ENCODE measurements at places on chromosomes 1 and 21.

DNA sequence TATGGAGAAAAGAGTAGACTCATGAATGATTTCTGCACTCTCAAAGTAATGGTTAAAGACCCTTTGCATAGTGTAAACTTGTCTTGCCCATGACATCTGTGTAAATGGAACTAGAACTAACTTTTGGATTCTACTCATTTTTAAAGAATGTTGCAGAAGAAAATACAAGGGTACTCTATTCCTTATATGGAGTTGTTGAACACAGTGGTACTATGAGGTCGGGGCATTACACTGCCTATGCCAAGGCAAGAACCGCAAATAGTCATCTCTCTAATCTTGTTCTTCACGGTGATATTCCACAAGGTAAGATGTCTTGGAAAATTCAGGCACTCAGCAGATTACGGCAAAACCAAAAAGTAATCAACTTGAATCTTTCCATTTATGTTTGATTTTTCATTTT lies 19.8 kb downstream of the CCT8 start:
- DNase-seq = no peak

DNA sequence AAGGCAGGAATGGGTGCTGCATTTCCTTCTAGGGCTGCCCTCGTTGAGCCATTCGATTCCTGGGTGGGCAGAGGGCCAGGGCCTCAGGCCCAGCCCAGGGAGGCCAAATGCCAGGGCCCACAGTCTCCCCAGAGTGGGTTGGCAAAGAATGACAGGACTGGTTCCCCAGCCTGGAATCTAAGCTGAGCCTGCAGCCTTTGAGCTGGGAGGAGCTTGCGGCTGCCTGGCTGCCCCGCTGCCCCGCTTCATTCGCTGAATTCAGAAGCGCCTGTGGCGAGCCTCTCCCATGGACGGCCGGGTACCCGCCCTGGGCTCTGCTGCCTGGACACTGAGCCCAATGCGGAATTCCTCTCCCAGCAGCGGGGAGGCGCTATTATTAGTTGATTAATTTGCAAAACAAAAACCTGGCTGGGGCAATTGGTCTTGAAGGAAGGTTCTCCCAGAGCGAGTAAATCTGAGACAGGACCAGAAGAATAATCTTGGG lies 32.3 kb upstream of the TARDBP start:
- no peak for DNase-seq

DNA sequence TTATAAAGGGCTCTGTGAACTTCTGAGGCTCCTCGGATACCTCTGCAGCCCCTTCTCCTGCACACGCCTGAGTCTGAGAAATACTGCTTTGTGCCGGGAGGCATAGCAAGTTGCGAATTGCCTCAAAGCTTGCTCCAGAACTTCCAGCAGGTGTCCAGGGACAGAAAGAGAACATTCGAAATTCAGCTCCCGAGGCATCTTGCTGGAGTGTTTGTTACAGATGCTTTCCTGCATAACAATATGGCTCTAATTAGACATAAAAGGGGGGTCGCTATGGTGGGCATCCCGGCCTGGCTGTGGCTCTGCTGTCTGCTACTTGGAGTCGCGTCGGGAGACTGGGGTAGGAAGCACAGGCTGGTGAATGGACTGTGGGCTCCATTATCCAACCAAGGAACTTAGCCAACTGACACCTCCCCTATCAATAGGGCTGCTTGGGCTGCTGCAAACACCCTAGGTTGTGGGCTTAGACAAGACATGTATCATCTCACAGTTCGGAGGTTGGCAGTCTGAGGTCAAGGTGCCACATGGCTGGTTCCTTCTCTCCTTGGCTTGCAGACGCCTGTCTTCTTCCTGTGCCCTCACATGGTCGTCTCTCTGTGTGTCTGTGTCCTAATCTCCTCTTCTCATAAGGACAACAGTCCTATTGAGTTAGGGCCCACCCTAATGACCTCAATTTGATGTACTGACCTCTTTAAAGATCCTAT lies 607.0 kb downstream of the NPHP4 start:
- DNase-seq = no peak

GRCh38 chr1:81577004-81577697 lies 223.6 kb upstream of the ADGRL2 start:
- no peak for DNase-seq

DNA sequence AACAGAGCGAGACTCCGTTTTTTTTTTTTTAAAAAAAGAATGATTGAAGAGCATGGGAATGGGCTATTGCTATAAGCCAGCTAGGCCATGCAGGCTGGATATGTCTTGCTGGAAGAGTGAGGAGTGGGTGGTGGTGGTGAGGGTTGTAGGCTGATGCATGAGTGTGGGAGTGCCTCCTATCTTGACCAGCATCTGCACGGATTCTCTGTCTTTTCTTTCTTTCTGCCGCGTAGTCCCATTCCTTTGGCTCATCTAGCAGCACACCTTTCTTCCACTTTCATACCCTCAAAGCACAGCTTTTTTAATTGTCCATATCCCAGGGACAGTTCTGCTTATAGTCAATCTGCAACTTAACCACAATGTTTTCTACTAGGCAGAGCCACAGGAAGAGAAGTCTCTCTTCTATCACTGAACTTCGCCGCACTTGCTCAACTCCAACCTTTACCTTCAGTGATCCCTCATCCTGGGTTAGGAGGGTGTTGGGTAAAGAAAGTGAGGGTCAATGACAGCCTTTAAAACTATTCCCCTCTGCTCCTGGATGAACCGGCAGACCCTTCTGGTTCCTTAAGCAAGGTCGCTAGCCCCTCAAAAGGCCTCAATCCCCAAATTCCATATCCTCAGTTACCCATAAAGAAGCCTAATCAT lies 15.2 kb downstream of the ADCY10 start:
- DNase-seq = no peak

DNA sequence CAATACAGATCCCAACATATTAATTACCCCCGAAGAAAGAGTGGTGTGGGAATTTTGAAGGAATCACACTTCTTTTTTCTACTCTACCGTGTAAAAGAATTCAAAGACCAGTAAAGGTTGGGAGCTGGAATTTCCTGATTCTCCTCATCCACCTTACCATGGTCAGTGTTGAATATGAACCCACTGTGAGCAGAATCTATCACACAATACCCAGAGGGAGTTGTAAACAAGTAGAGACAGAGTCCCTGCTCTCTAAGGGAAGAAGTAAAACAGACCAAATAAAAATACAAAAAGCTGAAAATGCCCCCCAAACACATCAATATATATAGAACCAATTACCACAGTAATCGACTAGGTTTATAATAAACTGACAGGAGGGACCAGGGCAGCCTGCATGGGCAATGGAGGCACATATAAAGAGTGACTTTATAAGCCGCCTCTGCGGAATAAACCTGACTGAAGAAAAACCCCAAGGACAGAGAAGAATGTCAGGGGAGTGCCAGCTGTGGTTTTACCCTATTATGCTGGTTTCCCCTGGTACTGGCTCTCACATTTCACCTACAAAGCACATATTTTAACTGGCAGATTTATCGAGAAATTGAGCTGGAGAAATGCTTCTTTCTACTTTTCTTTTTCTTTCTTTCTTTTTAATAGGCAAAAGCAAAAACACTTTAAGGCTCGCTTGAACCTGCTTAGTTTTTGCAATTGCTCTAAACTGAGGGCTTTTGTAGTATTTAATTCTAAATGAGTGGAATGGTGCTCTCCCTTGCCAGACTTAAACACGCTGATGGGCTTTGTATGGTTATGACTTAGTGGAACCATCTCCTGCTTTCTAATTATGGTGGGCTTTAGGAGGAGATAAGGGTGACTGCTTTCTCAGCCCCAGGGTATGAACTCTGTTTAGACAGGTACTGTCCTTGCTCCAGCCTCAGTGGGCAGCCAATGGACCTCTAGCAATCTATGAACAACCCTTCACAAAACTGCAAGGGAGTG lies 244.8 kb downstream of the ASTN1 start:
- DNase-seq = no peak

GRCh38 chr21:35427320-35428000 lies 378.4 kb upstream of the RUNX1 start:
- no peak for DNase-seq

DNA sequence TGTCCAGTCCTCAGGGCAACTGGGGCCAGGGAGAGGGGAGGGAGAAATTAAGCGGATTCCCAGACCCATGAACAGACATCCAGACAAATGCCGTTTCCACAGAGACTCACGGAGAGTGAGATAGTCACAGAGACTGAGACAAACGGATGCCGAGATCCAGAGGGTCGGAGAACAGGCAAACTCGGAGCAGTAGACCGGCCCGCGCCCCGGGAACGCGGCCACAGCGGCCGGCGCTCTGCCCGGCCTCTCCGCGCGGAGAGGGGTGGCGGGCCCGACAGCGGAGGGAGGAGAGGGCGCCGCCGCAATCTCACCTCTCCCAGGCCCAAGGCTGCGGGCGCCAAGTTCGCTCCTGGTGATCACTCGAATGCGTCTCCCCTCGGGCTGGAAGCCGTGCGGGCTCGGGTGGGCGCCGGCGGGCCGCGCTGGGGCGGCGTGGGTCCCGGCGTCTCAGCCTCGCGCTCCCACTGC lies 831 bp upstream of the FOXD2 start:
- DNase-seq = no peak

DNA sequence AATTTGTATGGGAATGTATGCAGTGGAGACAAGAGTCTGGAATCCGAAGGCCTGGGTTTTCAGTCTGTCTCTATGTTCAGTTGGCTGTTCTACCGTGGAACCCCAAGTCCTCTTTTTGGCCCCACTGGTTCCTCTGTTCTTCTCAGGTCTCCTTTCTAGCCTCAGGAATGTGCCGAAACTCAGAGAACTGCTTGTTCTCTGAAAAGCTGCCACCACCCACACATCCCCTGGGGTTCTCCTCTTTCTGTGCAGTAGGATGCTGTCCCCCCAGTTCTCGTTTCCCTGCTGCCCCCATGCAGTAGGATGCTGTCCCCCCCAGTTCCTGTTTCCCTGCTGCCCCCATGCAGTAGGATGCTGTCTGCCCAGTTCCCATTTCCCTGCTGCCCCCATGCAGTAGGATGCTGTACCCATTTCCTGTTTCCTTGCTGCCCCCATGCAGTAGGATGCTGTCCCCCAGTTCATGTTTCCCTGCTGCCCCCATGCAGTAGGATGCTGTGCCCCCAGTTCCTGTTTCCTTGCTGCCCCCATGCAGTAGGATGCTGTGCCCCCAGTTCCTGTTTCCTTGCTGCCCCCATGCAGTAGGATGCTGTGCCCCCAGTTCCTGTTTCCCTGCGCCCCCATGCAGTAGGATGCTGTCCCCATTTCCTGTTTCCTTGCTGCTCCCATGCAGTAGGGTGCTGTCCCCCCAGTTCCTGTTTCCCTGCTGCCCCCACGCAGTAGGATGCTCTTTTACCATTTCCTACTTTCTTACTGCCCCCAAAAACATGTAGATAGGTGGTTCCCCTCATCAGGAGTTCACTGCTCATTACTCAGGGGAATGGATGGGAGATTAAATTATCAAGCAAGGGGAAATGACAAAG lies 35.3 kb downstream of the OPTC start:
- no peak for DNase-seq

GRCh38 chr1:205658943-205659581 lies 21.2 kb downstream of the SLC45A3 start:
- peak; percentile 47 for DNase-seq

DNA sequence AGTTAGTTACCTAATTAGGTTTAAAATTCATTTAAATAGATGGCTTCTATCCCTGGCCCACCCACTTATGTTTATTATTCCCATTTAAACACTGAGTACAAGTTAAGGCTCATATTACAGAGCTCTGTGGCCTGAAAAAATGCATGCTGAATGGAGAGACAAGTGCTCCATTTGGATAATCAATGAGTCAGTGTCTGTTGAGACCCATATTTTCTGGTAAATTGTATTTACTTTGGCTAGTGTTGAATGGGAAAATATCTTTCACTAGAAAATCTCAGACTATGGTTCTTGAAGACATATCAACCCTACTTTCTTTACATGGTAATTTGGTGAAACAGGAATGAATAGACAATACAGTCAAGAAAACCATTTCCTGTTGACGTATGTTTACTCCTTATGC lies 356.0 kb downstream of the S1PR1 start:
- DNase-seq = no peak

DNA sequence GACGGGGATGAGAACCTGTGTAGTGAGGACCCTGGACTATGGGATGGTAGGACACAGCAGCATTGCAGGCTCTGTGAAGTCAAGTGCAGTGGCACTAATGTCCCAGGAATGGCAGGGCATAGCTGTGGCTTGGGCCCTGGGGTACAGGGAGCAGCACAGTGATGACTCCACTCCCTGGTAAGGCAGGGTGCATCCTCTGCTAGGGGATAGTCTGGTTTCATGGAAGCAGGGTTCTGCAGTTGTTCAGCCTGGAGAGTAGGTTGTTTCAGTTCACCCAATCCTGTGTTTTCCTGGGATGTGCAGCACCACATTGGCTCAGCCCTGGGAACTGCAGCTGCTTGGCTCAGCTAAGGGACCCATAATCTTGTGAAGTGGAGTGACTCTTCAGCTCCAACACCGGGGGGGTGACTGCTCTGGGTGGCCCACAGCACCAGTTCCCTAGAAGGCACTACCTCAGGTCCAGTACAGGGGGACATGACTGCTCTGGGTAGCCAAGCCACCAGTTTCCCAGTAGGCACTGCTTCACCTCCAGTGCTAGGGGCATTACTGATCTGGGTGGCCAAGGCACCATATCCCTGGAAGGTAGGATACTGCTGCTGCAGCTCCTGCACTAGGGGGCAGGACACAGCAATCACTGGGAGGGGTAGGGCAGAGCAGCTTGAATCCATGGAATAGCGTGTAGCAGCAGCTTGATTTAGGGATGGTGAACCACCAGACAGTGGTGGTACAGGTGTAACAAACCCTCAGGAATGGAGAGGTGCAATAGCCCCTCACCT lies 15.3 kb upstream of the C1orf185 start:
- DNase-seq = no peak

- no peak for DNase-seq
Observed at GRCh38 chr1:45059829-45060228, 47.8 kb downstream of the UROD start.

DNA sequence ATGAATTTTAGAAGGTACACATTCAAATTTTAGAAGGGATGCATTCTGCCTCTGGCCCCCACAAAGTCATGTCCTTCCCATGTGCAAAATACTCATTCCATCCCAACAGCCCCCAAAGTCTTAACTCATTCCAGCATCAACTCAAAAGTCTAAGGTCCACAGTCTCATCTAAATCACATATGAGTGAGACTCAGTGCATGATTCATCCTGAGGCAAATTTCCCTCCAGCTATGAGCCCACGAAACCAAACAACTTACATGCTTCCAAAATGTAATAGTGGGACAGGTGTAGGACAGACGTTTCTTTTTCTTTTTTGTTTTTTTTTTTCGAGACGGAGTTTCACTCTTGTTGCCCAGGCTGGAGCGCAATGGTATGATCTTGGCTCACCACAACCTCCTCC lies 12.5 kb upstream of the WNT2B start:
- DNase-seq = no peak
